Left renal pelvis (tissue), 4 donors: ENCODE measurements at places on chromosomes 7 and 10.

- no peak for DNase-seq
Measured at GRCh38 chr7:50676740-50677637, 105.7 kb downstream of the GRB10 start.

DNA sequence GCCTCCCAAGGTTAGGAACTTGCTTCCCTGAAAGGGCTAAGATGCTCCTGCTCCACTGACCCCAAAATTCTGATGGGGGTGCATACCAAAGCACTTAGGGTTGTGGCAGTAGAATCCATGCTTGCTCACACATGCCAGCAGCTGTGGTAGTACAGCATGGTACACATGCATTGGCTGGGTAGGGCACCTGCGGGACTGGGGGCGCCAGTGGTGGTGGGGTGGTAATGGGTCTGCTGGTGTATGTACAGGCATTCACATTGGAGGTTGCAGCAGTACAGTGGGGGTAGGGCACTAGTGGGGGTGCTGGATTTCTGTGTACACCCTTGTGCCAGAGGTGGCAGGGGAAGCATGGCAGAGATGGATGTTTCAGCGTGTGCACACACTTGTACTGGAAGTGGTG lies 72.3 kb upstream of the TAS2R16 start:
- DNase-seq = no peak

- DNase-seq = no peak
Measured at GRCh38 chr10:54905578-54906192, 104.7 kb upstream of the PCDH15 start.

DNA sequence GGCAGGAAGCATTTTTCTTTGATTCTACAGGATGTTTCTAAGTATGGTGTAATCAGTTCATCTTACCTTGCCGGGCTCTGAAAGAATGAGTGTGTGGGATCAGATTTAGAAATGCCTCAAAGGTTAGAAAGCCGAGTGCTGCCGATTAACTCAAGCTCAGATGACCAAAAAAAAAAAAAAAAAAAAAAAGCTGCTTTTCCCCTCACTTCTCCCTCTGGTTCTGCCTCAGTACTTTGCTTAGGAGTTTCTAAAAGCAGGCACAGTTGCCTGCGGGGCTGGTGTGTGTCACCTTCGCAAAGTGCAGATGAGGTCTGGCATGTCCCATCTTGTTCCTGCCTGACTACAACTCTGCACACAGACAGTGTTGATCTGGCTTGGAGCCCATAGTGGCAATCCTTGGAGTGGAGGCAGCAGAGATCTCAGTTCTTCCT lies 47.0 kb downstream of the KIAA1217 start:
- no peak for DNase-seq
